CD4-positive, CD25-positive, alpha-beta regulatory T cell (primary cell): ENCODE measurements at places on chromosomes 7 and 10. TPM values are rescaled to one million over a fixed set of nuclear protein-coding genes. Genes with fewer than 3 reads are reported as not detected.

DNA sequence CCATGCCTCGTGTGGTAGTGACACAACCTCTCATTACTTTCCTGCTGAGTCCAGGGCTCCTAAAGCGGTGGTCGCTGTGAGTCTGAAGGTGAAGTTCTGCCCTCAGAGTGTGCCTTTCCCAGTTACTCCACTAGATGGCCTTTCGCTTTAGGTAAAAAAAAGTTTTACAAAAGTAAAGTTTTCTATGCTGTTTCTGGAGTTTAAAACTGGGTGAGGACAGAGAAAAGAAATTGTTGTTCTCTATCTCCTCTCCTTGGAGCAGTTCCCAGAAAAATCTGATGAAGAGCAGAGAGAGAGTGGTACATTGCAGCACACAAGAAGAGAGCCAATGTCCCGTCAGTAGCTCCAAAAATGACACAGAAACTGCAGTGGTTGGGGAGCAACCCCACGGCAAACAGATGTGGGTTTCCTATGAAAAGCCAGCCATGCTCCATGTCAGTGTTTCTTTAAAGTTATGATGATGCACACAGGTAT is 257.1 kb downstream of the GLI3 start:
- DNase-seq = peak; percentile 3

GRCh38 chr7:136956671-136957070 is 88.2 kb downstream of the CHRM2 start:
- DNase-seq = no peak

GRCh38 chr10:128326251-128326650 is 200.0 kb upstream of the MKI67 start:
- DNase-seq = no peak

CACNB2 gene
- polyA plus RNA-seq = 0.49 TPM

FGFR2 gene
- polyA plus RNA-seq = 0.32 TPM

ADARB2 gene
- 0.86 TPM for polyA plus RNA-seq

- DNase-seq = no peak
Observed at GRCh38 chr7:142523821-142524460, 225.3 kb upstream of the PRSS1 start.

DNA sequence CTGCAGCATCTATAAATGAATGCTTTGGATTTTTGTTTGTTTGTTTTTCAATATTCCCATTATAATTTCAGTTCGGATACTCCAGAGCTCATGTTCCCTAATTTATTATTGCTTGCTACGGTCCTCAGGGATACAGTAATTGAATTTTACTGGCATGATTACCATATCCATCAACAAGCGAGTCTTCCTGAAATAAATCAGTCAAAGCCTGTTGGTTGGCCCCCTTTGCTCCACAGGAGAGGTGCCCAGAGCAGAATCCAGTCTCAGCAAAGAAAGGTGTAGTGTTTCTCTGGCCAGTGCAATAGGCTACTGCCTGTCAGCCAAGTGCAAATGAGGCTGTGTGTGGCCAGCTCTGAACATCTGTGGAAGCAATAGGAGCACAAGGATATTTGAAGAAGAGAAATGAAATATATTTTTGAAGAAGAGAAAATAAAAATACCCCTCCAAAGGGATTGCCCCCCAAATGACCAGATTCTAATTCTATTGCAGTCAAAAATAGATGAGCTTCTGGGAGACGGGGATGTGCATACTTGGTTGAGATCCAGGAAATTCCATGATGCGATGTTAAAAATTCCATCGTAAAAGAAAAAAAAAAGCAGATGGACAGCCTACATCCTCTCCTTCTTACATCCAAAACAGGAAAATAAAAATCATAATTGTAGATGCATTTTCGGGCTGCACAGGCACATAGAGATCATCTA is 18.1 kb downstream of the TRIL start:
- no peak for DNase-seq

- DNase-seq = no peak
Observed at GRCh38 chr7:110861163-110861562, 229.8 kb upstream of the LRRN3 start.
